ENCODE measurements at places on chromosomes 2 and 18.

- no peak for DNase-seq
Measured at GRCh38 chr2:195898505-195899191, 170.0 kb downstream of the DNAH7 start.

GRCh38 chr18:46891742-46892214, 25.5 kb downstream of the PIAS2 start:
- DNase-seq = no peak

GRCh38 chr2:80255918-80256781, 48.4 kb downstream of the LRRTM1 start:
- no peak for DNase-seq

DNA sequence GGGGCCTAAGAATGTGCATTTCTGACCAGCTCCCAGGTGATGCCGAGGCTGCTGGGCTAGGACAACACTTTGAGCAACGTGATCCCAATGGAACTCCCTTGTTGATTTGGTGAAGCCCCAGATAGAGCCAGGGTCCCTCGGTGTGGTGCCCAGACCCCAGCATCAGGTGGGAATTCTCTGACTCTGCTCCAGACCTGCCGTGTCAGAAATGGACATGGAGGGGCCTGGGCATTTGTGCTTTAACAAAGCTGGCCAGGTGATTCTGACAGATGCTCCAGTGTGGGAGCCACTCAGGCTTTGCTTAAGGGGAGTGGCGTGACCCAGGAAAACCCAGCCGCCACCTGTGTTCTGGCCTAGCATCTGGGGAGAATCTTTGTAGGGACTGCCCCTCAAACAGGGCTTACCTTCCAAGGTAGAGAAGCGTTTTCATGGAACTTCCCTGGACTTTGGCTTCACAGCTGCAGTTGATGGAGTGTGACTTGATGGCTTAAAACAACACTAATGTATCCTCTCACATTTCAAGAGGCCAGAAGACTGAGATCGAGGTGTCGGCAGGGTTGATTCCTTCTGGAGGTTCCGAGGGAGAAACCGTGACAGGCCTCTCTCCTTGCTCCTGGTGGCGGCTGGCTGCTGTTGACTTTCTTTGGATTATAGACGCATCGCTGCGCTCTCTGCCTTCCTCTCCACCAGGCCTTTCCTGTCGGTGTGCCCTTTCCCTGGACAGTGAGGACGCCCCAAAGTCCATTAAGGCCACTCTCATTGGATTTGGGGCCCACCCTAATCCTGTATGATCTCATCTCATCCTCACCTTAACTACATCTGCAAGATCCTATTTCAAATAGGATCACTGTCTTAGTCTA, 57.0 kb upstream of the HDAC4 start:
- no peak for DNase-seq

- no peak for DNase-seq
Measured at GRCh38 chr2:178208817-178209216, 14.5 kb downstream of the OSBPL6 start.

GRCh38 chr2:33377048-33377447, 99.4 kb upstream of the RASGRP3 start:
- no peak for DNase-seq

DNA sequence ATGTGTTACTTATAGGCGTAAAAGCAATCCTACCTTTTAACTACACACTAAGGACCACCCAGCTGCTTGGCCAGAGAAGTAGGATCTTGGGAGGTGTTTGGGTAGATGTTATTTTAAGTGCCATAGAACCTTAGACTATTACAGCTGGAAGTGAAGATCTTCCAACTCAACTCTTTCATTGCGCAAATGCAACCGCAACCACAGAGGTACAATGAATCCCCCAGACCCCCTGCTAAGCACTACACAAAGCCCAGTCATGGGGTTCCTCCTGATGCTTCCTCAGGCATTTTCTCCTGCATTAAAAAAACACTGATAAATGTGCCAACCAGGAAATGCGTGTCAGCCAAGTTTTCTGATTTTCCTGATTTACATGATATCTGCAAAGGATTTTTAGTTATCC, 246.0 kb downstream of the LRRTM1 start:
- no peak for DNase-seq

GRCh38 chr2:237234268-237234667, 148.6 kb downstream of the COPS8 start:
- DNase-seq = no peak

DNA sequence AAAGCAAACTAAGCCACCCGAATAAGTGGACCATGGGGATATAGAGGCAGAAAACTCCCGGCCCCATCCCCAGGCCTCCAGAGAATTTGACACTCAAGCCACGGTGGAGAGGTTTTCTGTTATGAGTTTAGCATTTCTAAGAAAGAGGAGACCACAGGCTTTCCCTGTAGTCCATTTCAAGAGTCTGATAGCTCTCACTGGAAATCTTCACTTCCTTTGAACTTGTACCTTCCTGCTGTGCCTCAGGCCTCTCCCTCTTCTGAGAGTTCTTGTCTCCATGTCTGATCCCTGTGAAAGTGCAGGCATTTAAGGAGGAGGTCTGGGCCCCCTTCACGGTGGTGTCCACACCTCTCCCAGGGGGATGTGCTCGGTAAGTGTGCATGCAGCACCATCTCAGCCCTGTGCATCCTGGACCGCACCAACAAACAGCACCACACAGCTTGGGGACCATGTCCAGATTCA, 113.7 kb downstream of the BCL2 start:
- DNase-seq = no peak

DNA sequence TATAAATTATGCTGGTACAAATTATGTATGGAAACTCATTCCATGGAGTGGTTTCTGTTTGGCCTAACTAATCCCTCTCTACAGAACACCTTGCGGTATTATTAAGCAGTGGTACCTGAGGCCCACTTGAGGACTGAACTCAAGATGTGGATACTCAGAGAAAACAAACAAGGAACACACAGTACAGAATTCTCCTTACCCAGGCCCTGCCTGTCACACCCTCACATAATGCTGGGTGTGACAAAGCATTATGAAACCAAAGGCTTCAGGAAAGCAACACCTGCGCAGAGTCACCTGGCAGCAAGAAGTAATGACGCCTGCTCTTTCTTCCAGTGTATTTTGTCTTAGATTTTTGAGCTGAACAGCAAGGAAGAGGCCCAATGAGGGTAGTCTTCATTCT, 264.7 kb downstream of the PAX3 start:
- DNase-seq = no peak

GRCh38 chr2:24515335-24515734, 24.3 kb downstream of the NCOA1 start:
- DNase-seq = no peak
